Neural crest cell (in vitro differentiated cells): ENCODE measurements at places on chromosomes 16 and 17.

- H3K4me1 ChIP-seq = peaks cover 14% of the 10 kb centered on the region
- H3K27me3 ChIP-seq = no peaks in the 10 kb centered on the region
- peak overlapping the region; percentile 69 for H3K27ac ChIP-seq
- DNase-seq = peak; percentile 63
- peak overlapping the region; percentile 1 for H3K4me3 ChIP-seq
Observed at GRCh38 chr17:66200685-66201092, 8.8 kb upstream of the CEP112 start.

DNA sequence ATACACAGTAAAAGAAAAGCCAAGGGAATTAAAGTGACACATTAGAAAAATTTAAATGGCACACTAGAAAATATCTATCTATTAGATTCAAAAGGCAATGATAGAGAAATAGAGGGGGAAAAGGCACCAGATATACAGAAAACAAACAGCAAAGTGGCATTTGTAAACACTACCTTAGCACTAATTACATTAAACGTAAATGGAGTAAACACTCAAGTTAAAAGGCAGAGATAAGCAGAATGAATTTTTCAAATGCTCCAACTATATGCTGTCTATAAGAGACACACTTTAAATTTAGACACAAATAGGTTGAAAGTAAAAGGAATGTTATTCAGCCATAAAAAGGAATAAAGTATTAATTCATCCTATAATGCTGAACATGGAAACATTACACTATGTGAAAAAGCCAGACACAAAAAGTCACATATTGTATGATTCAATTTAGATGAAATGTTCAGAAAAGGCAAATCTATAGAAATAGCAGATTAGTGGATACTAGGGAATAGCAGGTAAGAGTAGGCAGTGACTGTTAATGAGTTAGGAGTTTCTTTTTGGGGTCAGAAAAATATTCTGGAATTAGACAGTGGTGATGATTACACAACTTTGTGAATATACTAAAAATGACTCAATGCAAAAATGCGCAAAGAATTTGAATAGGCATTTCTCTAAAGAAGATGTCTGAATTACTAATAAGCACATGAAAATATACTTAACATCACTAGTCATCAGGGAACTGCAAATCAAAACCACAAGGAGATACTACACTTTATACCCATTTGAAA lies 92.4 kb downstream of the BRIP1 start:
- no peak overlapping the region for H3K4me3 ChIP-seq
- H3K36me3 ChIP-seq = peaks cover 53% of the 10 kb centered on the region
- H3K27me3 ChIP-seq = no peaks in the 10 kb centered on the region
- H3K27ac ChIP-seq = no peak overlapping the region
- no peak for DNase-seq

- H3K27me3 ChIP-seq = no peaks in the 10 kb centered on the region
- H3K36me3 ChIP-seq = peaks cover 18% of the 10 kb centered on the region
- no peak for DNase-seq
- H3K4me1 ChIP-seq = peaks cover 16% of the 10 kb centered on the region
- H3K27ac ChIP-seq = no peak overlapping the region
- no peak overlapping the region for H3K4me3 ChIP-seq
Observed at GRCh38 chr16:8627456-8627855, 6.0 kb downstream of the METTL22 start.

DNA sequence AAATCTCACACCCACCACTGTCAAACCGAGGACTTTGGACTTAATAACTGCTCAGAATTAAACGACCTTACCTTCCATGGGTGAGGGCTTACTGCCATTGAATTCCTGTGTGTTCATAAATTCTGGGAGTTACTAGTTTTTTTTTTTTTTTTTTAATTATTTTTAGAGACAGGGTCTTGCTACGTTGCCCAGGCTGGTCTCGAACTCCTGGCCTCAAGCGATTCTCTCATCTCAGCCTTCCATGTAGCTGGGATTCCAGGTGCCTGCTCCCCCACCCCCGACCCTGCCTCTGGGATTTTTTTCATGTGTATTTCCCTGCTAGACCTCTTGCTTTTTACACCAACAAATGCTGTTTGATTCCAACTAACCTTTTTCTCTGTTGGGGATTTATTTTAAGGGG lies 14.9 kb upstream of the CD300A start:
- peaks cover 12% of the 10 kb centered on the region for H3K27me3 ChIP-seq
- H3K4me3 ChIP-seq = peak overlapping the region; percentile 50
- H3K27ac ChIP-seq = no peak overlapping the region
- H3K4me1 ChIP-seq = peaks cover 40% of the 10 kb centered on the region
- DNase-seq = no peak

DNA sequence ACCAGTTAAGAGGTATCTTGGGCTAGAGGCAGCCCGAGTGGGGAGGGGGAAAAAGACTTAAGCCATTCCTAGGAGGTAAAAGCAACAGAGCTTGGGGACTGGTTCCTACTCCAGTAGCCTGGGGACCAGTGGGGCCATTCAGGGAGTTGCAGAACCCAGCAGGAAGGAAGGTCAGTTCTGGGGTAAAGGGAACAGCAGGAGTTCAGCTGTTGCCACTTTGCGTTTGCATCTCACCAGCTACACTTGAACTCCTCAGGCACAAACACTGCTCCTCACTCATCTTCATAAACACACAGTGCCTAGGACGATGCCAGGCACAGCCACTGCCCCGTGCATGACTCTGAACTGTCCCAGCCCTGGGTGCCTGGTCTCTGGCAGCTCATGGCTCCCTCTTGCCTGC lies 4.0 kb downstream of the HAP1 start:
- no peak for DNase-seq
- peaks cover 58% of the 10 kb centered on the region for H3K27me3 ChIP-seq
- no peak overlapping the region for H3K27ac ChIP-seq
- H3K4me3 ChIP-seq = no peak overlapping the region
- peaks cover 8% of the 10 kb centered on the region for H3K4me1 ChIP-seq

DNA sequence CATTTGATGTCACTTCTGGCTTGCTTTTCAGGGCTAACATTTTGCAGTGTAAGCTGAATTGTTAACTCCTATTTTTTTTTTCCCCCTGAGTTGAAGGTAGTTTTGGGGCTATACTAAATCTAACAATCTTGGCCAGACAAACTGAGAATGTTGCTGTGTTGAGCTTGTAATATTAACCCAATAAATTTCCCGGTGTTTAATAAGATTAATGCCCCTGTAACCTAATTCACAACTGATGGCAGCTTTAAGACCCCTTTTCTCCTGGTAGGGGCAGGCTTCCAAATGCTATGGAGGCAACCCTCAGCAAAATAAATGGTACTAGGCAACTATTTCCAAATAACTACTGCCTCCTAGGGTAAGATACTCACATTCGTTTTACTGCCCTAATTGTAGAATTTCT lies 549.6 kb upstream of the KIF2B start:
- no peak overlapping the region for H3K27ac ChIP-seq
- no peak overlapping the region for H3K4me3 ChIP-seq
- H3K36me3 ChIP-seq = no peaks in the 10 kb centered on the region
- H3K27me3 ChIP-seq = no peaks in the 10 kb centered on the region
- no peak for DNase-seq

DNA sequence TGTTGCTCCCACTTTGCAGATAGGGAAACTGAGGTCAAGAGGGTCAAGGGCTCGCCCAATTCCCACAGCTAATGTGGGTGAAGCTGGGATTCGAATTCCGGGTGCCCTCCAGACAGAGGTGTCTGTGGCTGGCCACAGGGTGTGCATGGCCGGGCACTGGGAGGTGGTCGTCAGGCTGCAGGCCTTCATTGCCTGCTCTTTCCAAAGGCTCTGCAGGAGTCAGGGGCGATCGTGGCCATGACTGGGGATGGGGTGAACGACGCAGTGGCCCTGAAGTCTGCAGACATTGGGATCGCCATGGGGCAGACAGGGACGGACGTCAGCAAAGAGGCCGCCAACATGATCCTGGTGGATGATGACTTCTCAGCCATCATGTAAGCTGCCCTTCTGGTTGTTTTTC lies 49.8 kb downstream of the MEAK7 start:
- no peaks in the 10 kb centered on the region for H3K4me1 ChIP-seq
- no peak overlapping the region for H3K4me3 ChIP-seq
- H3K27ac ChIP-seq = no peak overlapping the region
- H3K27me3 ChIP-seq = no peaks in the 10 kb centered on the region
- H3K36me3 ChIP-seq = peaks cover 5% of the 10 kb centered on the region

DNA sequence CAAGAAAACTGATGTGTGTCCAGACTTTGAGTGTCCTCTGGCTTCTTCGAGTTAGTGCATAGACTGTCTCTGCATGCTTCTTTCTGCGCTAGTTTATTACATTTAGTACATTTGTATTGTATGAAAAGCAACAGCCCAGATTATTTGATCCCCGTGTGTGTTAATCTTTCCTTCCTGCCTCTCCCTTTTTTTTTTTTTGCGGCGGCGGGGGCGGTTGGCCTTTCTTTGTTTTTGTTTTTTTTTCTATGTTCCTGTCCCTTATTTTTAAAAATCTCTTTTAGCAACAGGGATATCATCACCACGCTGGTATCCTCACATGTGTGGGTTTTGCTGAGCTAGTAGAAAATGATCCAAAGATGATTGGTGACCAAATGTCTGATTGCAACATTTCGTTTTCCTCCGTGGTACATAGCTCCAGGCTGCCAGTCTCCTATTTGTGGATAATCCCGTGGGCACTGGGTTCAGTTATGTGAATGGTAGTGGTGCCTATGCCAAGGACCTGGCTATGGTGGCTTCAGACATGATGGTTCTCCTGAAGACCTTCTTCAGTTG lies 9.4 kb downstream of the SCPEP1 start:
- H3K27ac ChIP-seq = no peak overlapping the region
- DNase-seq = no peak
- H3K4me1 ChIP-seq = peaks cover 6% of the 10 kb centered on the region
- no peak overlapping the region for H3K4me3 ChIP-seq

DNA sequence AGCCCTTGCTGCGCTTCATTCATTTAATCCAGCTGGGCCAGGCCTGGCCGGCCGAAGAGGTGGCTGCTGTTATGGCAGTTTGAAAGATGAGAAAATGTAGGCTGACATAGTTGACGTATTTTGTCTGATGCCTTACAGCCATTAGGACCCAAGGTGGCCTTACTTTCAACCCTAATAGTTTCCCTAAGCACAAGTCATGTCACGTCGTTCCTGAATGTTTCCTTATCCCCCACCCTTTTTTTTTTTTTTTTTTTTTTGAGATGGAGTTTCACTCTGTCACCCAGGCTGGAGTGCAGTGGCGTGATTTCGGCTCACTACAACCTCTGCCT lies 307 bp upstream of the GOT2 start:
- DNase-seq = no peak
- H3K4me1 ChIP-seq = peaks cover 21% of the 10 kb centered on the region
- peak overlapping the region; percentile 71 for H3K27ac ChIP-seq
- peaks cover 3% of the 10 kb centered on the region for H3K27me3 ChIP-seq
- H3K4me3 ChIP-seq = peak overlapping the region; percentile 99

- H3K27ac ChIP-seq = peak overlapping the region; percentile 94
- peak overlapping the region; percentile 92 for H3K4me3 ChIP-seq
- peaks cover 4% of the 10 kb centered on the region for H3K36me3 ChIP-seq
- H3K27me3 ChIP-seq = no peaks in the 10 kb centered on the region
Observed at GRCh38 chr16:46972429-46973206, 856 bp downstream of the DNAJA2 start.

DNA sequence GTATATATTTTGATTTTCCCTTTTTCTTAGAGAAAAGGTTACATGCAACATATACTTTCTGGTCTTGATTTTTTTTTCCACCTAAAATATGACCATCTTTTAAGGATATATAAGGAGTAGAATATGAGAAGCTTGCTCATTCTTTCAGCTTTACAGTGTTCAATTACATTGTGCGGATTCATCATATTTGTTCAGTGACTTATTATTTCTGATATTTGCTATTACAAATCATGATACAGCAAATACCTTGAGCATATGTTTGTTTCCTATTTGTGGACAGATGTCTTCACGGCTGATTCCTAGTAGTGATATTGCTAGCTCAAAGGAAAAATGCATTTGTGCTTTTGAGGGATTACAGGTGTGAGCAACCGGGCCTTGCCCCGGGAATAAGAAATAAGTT lies 18.1 kb downstream of the KATNIP start:
- H3K27me3 ChIP-seq = no peaks in the 10 kb centered on the region
- no peak for DNase-seq
- no peak overlapping the region for H3K27ac ChIP-seq
- H3K36me3 ChIP-seq = no peaks in the 10 kb centered on the region
- H3K4me3 ChIP-seq = no peak overlapping the region
- H3K4me1 ChIP-seq = peaks cover 8% of the 10 kb centered on the region

GRCh38 chr16:57651344-57652333 lies 16.5 kb upstream of the ADGRG3 start:
- no peak for DNase-seq
- H3K4me1 ChIP-seq = peaks cover 17% of the 10 kb centered on the region
- peaks cover 6% of the 10 kb centered on the region for H3K36me3 ChIP-seq
- H3K27ac ChIP-seq = peak overlapping the region; percentile 63
- no peaks in the 10 kb centered on the region for H3K27me3 ChIP-seq
- no peak overlapping the region for H3K4me3 ChIP-seq

DNA sequence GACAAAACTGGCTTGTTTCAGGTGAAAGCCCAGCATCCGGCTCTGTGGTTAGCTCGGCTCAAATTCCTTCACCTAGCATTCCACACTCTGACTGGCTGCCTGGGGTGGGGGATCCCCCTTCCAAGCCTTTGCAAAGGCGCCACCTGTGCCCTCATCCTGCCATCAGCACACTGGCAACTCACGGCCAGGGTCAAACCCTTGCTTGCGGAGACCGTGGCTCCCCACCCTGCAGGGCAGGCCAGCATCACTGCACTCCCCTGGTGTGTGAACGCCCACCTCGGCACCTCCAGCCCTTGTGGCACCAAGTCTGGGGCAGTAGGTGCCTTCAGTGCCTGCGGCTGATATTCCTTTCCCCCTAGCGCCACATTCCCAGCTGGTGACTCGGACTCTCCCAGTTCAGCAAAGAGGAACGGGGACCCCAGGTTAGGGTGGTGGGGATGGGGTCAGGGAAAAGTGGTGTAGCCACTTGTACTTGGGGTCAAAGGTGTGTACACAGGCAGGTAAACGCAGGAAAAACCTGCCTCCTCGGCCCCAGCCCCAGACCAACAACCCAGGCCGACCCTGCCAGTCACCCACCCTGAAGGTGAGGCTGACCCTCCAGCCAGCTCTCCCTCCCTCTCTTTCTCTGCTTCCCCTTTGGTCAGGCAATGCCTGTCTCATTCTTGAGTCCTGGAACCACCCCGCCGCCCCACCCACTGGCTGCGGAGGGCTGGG lies 1.1 kb downstream of the FLII start:
- no peaks in the 10 kb centered on the region for H3K36me3 ChIP-seq
- H3K4me1 ChIP-seq = peaks cover 16% of the 10 kb centered on the region
- H3K27me3 ChIP-seq = no peaks in the 10 kb centered on the region
- H3K4me3 ChIP-seq = peak overlapping the region; percentile 96
- DNase-seq = no peak

GRCh38 chr16:54930005-54930868 lies at the start of gene IRX5:
IRX5 (plus strand) TSS chr16:54930865; CDS start chr16:54931199, 334 bp downstream.
- H3K4me1 ChIP-seq = peaks cover 55% of the 10 kb centered on the region
- DNase-seq = peak; percentile 77
- H3K27ac ChIP-seq = peak within 1 kb of the TSS; percentile 95
